Left ventricle myocardium inferior (tissue), 1 donor: ENCODE measurements at places on chromosomes 3 and 15.
A peak's percentile ranks its signal among the peaks of the same experiment; 100 is the strongest.

DNA sequence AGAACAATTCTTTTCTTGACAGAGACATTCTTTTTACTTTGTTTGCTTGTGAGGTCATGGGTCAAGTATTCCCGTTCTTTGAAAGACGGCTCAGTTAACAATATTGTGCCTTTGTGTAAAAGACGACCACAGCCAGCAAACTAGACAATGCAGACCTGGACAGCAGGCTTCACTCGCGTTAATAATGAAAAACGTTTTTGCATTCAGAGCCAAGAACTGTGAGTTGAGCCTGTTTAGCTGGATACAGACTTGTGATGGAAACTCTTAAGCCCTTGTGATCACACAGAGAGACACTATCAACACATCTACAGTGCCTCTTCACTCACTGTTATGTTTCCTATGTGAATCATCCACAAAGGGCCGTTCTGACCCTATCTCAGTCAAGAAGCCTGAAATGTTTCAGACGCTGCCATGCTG lies 37.3 kb upstream of the CMTM7 start:
- no peak for DNase-seq

- no peak for DNase-seq
Measured at GRCh38 chr3:10387881-10388609, 67.1 kb upstream of the SEC13 start.

- peak; percentile 34 for DNase-seq
Measured at GRCh38 chr3:182682263-182683241, 110.8 kb upstream of the ATP11B start.

GRCh38 chr3:177306252-177306651 lies 109.0 kb upstream of the TBL1XR1 start:
- DNase-seq: no peak

DNA sequence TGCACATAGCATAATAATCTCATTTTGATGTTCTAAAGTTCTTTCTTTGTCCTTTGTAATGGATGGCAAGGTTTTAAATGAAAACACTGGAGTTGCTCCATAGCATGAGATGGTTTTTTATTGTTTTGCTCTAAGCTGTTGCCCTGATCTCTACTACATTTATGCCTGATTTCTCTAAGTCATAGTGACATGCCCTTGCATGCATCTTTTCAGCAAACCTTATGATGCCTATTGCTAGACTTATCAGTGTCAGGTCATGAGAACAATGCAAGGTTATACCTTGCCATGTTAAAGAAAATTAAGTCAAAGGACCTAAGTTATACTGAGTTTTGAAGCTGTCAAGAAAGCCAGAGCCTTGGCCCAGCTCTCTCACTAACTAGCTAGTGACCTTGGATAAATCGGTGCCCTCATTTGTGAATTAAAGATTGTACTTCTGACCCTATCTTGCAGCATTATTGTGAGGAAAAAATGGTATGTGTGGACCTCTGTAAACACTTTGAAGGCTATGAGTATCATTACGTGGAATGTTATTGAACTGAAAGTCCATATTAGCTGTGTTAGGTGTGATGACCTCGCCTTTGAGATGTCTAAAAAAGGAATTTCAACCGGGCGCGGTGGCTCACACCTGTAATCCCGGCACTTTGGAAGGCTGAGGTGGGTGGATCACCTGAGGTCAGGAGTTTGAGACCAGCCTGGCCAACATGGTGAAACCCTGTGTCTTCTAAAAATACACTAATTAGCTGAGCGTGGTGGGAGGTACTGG lies 256.4 kb upstream of the UBE2E1 start:
- DNase-seq: no peak

DNA sequence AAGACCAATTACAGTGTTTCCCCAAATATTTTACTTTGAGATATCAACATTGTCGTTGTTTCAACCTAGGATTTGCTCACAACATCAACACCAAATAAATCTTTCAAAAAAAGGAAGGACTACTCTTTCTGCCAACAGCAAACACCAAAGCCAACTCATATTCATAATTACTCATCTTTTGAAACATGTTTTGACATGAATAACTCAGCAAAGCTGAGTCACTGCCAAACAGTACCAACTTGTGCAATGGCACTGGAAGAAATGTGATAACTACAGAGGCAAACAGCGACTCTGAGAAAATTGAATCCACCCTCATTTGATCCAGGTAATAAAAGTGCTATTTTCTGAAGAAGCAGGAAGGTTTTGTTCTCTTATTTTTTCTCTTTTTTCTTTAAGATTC lies 67.2 kb downstream of the PEX5L start:
- no peak for DNase-seq

GRCh38 chr15:65147902-65148301 lies 14.3 kb upstream of the PDCD7 start:
- DNase-seq: no peak

GRCh38 chr3:141240687-141241615 lies 9.3 kb downstream of the PXYLP1 start:
- DNase-seq: no peak

- no peak for DNase-seq
Measured at GRCh38 chr15:60901647-60902046, 327.5 kb downstream of the RORA start.

DNA sequence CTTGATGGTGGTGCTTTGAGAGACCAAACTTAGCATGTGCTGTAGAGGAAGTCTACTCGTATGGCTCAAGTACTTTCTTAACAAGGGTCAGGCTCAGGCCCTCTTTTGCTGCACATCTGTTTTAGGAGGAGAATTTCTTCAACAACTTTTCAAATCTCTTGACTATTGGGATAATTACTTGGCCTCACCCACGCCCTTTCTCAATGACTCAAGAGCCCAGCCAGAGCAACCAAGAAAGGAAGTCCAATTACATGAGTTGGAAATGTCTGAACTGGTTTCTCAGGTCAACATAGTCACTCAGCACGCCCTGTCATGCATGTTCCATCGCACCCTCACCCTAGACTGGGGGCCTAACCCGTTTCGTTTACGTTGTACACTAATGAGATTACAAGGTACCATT lies 44.8 kb upstream of the UMPS start:
- no peak for DNase-seq

- no peak for DNase-seq
Measured at GRCh38 chr3:79870313-79870620, 102.5 kb upstream of the ROBO1 start.

DNA sequence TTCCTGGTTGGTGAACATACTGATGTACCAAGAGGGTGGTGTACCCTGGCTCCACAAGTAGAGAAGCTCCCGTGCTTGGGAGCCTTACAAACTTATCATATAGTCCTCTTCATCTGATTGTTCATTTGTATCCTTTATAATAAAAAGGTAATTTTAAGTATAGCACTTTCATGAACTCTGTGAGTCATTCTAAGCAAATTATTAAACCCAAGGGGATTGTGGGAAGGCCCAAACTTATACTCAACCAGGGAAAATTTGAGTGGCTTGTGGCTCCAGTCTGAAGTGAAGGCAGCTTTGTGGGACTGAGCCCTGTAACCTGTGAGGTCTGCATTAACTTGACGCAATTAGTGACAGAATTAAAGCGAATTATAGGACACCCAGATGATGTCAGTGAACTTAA lies 29.0 kb downstream of the TTBK2 start:
- DNase-seq: no peak

DNA sequence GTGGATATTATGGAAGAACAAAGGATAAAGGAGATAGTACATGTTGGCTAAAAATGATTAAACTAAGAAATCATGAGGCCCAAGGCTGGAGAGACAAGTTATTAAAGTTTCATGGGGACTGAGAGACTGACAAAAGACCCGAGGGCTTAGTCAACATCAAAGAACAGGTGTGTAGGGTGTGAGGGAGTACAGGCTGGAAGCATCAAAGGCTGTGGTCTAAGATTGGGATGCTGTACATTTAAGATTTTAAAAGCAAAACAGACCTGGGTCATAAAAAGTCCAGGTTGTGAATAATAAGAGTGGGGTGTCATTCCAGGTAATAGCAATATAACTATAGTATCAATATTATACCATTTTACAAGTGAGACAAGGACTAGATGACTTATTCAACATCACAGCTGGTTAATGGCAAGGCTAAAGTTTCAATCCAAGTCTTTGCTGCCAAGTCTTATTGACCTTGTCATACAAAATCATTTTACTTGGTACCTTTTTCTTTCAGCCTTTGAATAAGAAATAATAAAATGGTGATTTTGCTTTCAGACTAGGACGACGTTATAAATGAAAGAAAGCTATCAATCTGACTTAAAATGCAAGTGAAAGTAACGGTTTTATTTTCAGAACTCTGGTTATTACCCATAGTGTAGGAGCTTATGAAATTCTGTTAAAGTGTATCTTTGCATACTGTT lies 211.6 kb downstream of the TNIK start:
- no peak for DNase-seq

DNA sequence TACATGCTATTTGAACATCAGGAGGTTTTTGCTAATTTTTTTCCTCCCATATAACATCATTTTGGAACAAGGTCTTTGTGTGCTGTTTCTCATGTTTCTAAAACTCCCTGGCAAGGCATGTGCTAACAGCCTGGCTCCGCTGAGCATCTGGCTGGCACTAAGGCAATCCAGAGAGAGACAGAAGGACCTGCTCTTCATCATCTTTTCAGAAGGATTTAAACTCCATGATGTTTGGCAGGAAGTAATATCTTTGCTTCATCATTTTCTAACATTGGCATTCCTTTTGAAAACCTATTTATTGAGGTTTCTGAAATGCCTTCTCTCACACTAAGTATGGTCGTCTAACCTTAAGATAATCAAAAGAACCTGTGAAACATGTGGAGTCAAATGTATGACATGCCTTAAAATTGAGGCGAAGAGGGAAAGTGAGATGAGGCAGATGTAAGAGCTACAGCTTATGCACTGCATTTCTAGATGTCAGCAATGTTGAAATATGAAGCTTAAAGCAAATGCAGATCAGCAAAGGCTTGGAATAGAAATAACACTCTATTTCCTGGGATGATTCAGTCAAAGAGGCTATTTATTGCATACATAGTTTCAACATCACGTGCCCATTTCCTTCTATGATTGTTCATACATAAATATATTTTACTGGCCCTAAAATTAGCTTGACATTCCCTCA lies 592.0 kb downstream of the ZNF385D start:
- no peak for DNase-seq

GRCh38 chr3:72724070-72724469 lies 124.2 kb downstream of the SHQ1 start:
- DNase-seq: no peak

GRCh38 chr3:27637346-27637995 lies 84.7 kb downstream of the EOMES start:
- no peak for DNase-seq

- no peak for DNase-seq
Measured at GRCh38 chr15:99386391-99386790, 135.1 kb downstream of the LRRC28 start.

GRCh38 chr3:126967386-126967785 lies 15.5 kb upstream of the PLXNA1 start:
- no peak for DNase-seq

DNA sequence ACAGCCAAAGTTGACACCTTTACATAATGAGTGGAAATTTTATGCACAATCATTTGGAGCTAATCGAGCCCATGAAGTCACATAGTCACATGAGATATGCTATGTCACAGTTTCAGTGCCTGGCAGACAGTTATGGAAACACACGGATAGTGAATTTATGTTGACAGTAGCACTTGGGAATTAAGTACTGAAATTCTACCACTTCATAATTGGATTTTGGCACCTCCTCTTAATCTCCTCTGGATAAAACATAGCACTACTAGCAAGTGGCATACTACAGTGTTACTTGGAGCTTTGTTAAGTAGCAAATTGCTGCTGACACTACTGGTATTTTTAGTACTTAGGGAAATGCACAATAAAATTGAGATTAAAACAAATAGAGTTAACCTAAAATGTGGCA lies 1679.4 kb downstream of the OTOL1 start:
- no peak for DNase-seq

DNA sequence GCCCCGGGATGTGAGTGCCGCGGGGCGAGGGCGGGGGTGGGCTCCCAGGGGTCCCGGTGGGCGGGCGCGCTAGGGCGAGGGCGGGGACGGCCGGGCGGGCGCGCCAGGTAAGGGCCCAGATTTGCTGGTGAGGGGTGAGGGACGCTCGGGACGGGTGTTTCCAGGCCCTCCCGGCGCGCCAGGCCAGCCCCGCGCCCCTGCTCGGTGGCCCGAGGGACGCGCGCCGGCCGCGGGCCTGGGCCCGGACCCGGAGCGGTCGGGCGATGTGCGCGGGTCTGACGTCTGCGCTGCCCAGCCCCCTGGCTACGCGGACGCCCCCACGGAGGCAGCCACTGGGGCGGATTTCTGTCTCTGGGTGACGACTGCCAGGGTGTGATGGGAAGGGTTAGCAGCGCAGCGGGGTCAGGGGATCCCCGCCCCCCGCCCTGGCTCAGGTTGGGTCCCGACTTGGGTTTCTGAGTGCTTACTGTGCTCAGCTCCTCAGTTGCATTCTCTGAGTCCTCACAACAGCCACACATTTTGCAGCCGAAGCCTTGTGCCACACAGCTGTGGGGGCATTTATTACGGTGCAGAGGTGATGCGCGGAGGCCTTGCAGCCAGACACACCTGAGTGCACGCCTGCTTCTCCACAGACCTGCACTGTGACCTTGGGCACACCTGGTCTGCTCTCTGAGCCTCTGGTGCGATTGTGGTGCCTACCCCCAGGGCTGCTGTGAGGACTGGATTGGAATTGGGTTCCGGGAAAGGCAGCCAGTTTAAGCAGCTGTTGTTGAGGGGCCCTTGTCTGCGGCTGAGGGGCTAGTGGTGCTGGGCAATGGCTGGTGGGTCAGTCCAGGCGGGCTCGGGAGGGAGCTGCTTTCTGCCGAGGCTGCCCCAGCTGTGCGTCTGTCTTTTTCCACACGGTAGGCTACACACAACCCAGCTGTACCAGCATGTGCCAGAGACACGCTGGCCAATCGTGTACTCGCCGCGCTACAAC lies 523 bp downstream of the HDAC11 start:
- DNase-seq: no peak

GRCh38 chr15:89317186-89317720 lies 17.4 kb downstream of the POLG start:
- DNase-seq: no peak

DNA sequence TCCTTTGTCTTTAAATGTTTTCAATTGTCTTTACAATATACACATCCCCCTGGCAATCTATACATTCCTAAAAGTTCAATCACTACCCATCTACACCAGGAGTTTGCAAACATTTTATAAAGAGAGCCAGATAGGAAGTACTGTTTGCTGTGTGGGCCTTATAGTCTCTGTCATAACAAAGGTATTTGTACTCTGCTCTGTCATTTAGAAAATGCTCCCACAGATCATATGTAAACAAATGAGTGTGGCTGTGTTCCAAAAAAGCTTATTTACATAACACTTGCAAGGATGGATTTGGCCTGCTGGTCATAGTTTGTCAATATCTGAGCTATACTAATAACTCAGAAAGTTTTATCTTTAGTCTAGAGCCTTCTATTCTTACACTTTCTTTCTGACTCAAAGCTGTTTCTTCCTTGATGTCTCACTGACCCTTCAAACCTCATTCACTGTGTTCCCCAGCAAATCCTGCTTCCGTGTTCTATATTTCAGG lies 511.9 kb downstream of the GBE1 start:
- DNase-seq: no peak

DNA sequence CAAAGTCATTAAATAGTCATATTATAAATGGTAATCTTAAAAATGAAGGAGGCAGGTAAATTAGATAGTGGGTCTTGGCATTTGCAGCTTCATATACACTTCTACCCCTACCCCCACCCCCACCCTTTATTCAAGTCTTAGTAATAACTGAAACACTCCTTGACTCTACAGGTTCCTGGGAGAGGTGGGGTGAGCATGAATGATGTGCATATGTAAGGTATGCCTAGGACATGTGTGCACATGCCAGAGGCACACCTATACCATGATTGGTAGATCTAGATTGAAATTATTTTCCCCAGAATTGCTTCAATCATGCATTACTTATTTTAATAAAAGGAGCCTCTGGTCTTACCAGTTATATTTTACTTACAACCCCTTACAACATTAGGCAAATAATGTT lies 40.1 kb upstream of the PDCD6IP start:
- DNase-seq: no peak
